ENCODE measurements at places on chromosomes 16 and 17.

DNA sequence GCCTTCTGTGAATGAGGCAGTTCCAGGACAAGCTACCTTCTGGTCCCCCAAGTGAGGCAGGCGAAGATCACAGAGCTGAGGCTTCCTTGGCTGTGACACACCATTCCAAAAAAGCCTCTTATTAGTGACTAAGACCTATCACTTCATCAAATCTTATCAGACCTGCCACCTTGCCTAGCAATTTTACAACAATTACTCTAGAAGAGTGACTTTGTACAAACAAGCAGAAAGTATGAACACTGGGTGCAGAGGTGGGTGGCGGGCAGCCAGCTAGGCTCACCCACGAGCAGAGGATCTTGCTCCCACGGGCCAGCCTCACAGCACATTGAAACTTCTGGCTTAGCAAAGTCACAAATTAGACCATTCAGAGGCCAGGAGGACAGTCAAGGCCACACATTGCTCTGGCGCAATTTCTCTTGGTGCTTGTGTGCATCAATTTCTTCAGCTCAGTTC lies 2.2 kb upstream of the ICAM2 start:
- peaks cover 72% of the 10 kb centered on the region for H3K4me1 ChIP-seq
- peak overlapping the region; percentile 76 for H3K27ac ChIP-seq
- H3K36me3 ChIP-seq, result peaks cover 3% of the 10 kb centered on the region
- no peak for DNase-seq

GRCh38 chr16:65070831-65071432 lies 50.9 kb downstream of the CDH11 start:
- H3K4me1 ChIP-seq, result no peaks in the 10 kb centered on the region
- no peaks in the 10 kb centered on the region for H3K27me3 ChIP-seq
- H3K36me3 ChIP-seq, result no peaks in the 10 kb centered on the region
- no peak for DNase-seq
- no peak overlapping the region for H3K27ac ChIP-seq
- no peak overlapping the region for H3K4me3 ChIP-seq

DNA sequence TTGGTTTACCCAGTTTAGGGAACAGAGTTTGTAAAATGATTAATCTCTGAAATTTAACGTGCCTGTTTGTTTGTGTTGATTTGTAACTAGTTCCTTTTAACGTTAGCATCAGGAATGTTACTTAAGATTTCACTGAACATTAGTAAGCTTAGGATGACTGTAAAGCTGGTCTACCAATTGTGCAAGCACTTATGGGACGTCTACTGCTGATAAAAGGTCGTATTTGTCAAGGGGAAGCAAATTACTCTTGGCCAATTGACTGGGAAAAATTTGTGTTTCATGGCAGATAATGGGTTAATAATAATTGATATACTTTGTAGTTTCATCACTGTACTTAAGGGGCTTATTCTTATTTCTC lies 11.8 kb downstream of the METTL9 start:
- no peak for DNase-seq
- peaks cover 90% of the 10 kb centered on the region for H3K4me1 ChIP-seq
- H3K27ac ChIP-seq, result no peak overlapping the region
- H3K36me3 ChIP-seq, result peaks cover 32% of the 10 kb centered on the region

DNA sequence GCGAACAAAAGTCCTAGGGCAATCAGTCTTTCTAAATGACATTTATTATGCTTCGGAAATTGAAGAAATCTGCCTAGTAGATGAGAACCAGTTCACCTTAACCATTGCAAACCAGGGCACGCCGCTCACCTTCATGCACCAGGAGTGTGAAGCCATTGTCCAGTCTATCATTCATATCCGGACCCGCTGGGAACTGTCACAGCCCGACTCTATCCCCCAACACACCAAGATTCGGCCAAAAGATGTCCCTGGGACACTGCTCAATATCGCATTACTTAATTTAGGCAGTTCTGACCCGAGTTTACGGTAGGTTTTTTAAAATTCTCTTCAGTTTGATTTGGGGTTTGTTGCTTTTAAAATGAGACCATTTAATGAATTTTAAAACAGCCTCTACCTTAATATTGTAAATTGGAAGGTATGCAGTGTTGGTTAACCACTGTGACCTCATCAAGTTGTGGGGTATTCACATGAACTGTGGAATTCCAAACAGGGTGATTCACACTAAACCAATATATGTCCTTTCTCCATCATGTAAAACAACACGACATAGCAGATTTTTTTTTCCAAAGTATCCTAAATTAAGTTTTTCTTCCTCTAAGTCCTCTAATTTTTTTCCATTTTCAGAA lies 6.2 kb upstream of the EVI2A start:
- H3K27me3 ChIP-seq, result no peaks in the 10 kb centered on the region
- no peak for DNase-seq
- peaks cover 12% of the 10 kb centered on the region for H3K36me3 ChIP-seq
- peaks cover 20% of the 10 kb centered on the region for H3K4me1 ChIP-seq
- no peak overlapping the region for H3K4me3 ChIP-seq

DNA sequence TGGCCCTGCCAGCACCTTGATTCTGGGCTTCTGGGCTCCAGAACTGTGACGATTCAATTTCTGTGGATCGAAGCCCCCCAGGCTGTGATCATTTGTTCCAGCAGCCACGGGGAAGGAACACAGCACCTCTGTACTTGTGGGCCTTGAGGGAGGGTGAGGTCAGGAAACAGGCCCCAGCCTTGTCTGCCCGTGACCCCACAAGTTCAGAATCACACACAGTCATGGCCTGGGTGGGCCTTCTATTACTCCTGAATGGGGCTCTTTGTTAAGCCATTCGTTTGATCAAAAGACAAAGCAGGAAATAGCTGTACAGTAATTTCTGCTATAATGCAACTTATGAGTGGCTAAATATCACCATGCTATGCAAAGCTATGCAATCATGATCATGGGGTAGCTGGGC lies 10.1 kb downstream of the ST6GALNAC2 start:
- H3K27ac ChIP-seq, result no peak overlapping the region
- no peak for DNase-seq
- H3K4me3 ChIP-seq, result no peak overlapping the region
- H3K27me3 ChIP-seq, result no peaks in the 10 kb centered on the region
- peaks cover 6% of the 10 kb centered on the region for H3K4me1 ChIP-seq

- no peaks in the 10 kb centered on the region for H3K27me3 ChIP-seq
- no peak overlapping the region for H3K4me3 ChIP-seq
- H3K4me1 ChIP-seq, result no peaks in the 10 kb centered on the region
Observed at GRCh38 chr17:72189768-72190593, 69.2 kb downstream of the SOX9 start.

DNA sequence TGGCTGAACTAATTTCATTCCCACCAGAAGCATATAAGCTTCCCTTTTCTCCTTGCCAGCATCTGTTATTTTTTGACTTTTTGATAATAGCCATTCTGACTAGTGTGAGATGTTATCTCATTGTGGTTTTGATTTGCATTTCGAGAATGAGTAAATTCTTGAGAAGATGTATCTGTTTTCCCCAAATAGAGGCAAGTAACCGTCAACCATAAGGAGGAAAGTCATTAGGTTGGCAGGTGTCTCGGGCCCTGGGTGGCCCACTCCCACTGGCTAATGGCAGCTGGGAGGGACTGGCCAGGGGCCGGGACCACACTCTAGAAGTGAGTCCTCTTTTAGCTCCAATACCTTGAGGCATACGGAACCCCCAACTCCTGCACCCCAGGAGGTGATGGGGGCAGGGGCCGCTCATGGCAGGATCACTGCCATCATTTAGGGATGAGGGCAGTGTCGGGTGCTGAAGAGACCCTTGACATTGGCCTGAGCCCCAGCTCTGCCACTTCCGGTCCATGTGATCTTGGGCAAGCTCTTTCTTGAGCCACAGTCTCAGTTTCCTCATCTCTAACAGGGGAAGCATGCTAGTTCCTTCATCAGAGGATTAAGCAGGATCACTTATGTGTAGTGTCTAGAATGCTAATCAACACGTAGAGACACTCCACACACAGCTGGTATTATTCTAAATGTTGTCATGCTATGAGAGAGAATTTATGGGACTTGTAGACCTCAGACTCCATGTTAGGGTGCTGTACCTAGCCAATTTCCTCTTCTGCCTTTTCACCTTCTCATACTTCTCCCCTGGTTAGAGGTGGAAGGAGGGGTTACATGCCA lies 44.3 kb downstream of the RGS9 start:
- DNase-seq, result no peak
- H3K36me3 ChIP-seq, result peaks cover 8% of the 10 kb centered on the region
- H3K27me3 ChIP-seq, result no peaks in the 10 kb centered on the region
- H3K4me3 ChIP-seq, result no peak overlapping the region

DNA sequence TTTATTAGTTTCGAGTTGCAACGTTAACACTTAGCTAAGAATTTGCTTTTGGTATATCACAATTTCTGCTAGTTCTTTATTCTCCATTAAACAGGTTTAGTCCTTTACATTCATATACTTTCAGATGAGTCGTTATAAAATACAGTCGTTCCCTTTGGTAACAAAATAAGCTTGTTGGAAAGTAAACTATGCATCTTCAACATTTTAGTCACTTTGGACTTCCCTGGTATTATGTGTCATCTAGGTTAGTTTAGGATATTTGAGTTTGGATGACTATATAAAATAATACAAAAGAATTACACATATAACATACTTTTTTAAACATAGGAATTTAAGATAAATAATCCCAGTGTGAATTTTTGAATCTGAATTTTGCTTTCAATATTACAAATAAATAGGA lies 351.5 kb downstream of the BCAS3 start:
- no peaks in the 10 kb centered on the region for H3K27me3 ChIP-seq
- H3K27ac ChIP-seq, result no peak overlapping the region
- H3K4me1 ChIP-seq, result no peaks in the 10 kb centered on the region
- DNase-seq, result no peak
- no peak overlapping the region for H3K4me3 ChIP-seq
- no peaks in the 10 kb centered on the region for H3K36me3 ChIP-seq

DNA sequence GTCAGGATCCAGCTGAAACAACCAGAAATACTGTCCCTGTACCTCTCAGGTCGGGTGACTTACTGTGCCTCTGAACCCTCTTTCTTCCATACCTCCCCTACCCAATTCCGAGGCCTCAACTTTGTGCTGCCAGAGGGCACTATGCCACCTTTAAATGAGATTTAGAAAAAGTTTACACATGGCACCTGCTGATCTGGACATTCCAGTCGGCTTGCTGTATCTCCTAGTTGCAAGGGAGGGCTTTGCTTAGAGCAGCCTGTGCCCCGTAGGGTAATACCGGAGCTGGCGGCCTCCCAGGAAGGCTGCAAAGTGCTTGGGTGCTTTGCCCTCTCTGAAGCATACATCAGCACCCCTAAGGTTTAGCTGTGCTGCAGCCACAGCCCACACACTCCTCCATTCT lies 306.0 kb upstream of the RBFOX1 start:
- DNase-seq, result no peak
- H3K4me1 ChIP-seq, result no peaks in the 10 kb centered on the region
- no peaks in the 10 kb centered on the region for H3K36me3 ChIP-seq
